ENCODE measurements at places on chromosomes 11 and 22. TPM values are rescaled to one million over a fixed set of nuclear protein-coding genes. Genes with fewer than 3 reads are reported as not detected.

DNA sequence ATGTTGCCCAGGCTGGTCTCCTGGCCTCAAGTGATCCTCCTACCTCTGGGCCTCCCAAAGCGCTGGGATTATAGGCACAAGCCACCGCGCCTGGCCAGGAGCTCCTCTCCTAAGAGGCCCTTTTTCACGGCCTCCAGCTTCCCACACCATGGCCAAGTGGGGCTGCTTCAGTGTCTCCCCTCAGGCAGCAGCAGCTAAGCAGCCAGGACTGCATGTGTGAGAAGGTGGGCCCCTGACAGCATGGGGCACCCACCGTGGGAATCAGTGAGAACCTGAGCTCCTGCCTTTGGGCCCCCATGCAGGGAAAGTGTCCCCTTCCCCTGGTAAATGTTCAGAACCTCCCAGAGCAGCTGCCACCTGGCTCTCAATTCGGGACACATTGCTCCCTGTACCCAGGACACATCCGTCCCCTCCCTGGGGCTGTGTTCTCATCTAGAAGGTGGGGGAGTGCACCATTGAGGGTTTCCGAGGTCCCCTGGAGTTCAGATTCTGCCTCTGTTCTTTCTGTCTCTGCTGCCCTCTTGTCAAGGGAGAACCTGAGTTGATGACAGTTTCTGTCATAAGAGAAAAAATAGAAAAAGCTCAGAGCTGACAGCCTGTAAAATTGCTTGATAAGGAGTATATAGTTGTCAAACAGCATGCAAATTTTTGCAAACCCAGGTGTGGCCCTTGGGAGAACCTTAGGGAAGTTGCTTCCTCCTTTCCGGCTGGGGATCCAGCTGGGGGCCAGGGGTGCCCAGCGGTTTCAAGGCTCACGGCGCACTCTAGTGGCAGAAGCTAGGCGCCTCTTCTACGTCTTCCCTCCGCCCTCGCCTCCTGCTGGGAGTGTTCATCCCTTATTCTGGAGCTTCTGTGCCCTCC, 29.7 kb downstream of the FAM83F start:
- H3K4me3 ChIP-seq = no peak overlapping the region
- peaks cover 66% of the 10 kb centered on the region for H3K4me1 ChIP-seq
- DNase-seq = peak; percentile 54
- peak overlapping the region; percentile 84 for H3K27ac ChIP-seq
- H3K27me3 ChIP-seq = no peaks in the 10 kb centered on the region
- no peaks in the 10 kb centered on the region for H3K36me3 ChIP-seq

DNA sequence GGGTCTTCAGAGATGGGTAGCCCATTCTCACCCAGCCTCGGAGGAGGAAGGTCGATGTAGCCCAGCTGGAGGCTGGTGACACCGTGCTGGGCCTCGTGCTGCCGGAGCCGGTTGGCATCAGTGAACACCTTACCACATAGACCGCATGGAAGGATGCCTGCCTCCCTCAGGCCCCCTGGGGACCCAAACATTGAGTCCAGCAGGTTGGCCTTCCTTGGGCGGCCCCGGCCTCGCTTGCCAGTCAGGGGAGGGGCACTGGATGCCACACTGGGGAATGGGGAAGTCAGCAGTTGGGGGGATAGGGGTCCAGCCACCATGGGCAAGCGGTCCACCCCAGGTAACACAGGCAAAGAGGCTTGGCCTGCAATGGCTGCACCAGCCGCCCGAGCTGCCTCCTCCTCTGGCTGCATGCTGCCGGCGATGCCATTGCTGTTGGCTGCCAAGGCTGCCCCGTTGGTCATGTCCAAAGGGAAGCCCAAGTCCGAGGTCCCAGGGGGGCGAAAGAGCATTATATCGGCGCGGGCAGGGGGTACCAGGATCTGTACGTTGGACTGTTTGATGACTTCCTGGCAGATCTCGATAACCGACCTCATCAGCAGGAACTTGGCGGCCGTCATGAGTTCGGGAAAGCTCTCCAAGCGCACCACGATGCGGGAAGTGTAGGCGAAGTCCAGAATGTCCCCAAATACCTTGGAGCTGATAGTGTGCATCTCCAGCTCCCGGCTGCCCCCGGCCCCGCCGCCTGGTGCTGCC, 1.4 kb downstream of the PATZ1 start:
- peak overlapping the region; percentile 73 for H3K27ac ChIP-seq
- peak overlapping the region; percentile 86 for H3K4me3 ChIP-seq
- H3K4me1 ChIP-seq = peaks cover 21% of the 10 kb centered on the region

DNA sequence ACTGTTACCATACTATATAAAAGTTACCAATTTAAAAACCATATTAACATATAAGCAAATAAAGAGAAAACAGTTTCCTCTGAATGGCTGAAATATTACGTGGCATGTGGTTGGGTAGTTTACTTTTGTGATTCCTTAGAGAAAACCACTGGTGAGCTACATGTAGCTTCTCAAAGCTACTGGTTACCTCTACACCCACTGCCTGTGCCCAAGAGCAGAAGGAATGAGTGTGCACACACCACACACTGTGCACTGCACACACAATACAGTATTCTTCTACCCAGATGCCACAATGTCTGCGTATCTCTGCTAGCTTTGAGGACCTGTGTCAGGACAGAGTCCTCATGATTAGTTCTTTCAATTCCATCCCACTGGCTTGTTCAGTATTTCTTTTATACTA, 25.5 kb upstream of the YPEL1 start:
- no peak for DNase-seq
- no peak overlapping the region for H3K27ac ChIP-seq
- no peaks in the 10 kb centered on the region for H3K27me3 ChIP-seq
- peaks cover 24% of the 10 kb centered on the region for H3K4me1 ChIP-seq
- H3K4me3 ChIP-seq = no peak overlapping the region
- peaks cover 67% of the 10 kb centered on the region for H3K36me3 ChIP-seq

ACR gene
- total RNA-seq = not detected

Data from thymus (tissue), 14 donors.